ENCODE measurements at places on chromosomes 16 and 17. TPM values are rescaled to one million over a fixed set of nuclear protein-coding genes. Genes with fewer than 3 reads are reported as not detected.

GRCh38 chr17:35752471-35752870 is 568 bp downstream of the GAS2L2 start:
- no peak for DNase-seq

GRCh38 chr16:70757183-70757582 is 43.8 kb downstream of the VAC14 start:
- DNase-seq = no peak

DNA sequence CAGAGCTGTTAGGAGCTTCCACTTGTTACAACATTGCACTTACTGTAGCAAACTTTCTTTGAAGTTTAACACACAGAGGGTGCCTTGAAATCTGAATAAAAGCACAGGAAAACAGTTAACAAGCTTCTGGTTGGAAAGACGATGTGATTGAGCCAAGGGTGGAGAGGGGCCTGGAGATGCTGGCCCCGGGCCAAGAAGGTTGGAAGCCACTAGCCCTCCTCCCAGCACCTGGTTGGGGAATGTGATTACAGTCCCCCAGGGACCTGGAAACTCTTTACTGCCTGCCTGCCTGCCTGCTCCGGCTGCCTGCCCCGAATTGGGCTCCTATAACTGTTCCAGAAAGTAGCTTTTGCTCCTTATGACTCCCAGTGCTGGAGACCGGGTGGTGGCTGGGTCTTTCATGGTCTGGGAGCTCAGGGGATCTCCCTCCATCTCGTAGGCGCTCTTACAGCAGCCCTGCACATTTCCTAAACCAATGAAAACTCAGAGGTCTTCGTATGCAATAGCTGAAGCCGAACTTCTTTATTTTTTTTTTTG is 48.0 kb upstream of the ZFHX3 start:
- DNase-seq = no peak

DNA sequence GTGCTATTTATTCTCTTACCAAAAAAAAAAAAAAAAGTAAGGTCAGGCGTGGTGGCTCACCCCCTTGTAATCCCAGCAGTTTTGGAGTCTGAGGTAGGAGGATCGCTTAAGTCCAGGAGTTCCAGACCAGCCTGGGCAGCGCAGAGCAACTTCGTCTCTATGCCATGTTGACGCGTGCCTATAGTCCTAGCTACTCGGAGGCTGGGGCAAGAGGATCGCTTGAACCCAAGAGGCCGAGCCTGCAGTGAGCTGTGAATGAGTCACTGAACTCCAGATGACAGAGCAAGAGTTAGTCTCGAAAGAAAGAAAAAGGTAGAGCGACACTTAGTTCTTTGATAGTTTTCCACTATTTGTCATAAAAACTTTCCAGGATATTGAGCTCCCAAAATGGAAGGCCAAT is 1.4 kb upstream of the TENT4B start:
- no peak for DNase-seq

DNA sequence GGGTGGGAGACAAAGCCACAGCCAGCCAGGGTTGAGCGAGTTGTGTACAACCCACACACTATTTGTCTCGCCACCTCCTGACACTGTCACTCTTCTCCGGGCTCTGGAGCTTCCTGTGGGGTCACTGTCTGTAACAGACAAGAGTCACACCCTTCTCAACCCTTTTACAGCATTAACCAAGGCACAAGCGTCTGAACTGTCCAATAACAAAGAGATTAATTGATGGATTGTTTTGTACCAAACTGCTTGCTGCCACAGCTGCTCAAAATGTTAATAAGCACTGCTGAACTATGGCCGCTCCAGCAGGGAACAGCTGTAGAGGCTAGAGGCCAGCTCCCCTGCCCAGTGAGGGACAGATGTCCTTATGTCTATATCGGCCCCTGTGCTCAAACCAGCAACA is 25.2 kb upstream of the HYDIN start:
- no peak for DNase-seq

DNA sequence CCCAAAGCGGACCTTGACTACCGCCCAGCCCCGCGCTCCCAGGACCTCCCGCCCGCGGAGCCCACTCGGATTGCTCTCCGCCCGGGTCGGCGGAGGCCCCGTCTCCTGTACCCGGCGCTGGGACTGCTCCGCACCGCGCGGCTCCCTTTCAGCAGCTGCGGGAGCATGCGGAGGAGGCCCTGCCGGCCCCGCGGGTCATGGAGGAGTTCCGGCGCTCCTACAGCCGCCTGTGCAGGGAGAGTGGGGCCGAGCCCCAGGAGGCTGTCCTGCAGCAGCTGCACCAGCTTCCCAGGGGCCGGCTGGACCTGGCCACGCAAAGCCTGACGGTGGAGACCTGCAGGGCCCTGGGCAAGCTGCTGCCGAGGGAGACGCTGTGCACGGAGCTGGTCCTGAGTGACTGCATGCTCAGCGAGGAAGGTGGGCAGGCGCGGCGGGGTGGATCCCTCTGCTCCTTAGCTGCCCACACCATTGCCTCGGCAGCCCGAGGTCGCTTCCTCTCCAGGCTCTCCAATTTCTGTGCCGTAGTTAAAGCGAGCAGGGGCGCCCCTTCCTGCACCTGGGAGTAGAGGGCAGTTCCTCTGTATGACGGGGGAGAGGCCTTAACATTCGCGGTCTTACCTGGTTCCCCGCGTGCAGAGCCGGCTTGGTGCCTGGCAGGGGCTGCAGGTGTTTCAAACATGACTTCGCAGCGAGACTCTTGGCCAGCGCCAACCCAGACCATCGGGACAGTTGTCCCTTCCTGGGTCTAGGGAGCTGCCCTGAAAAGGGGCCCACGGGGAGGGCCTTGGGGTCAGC is 539 bp downstream of the LRRC45 start:
- DNase-seq = no peak

GRCh38 chr16:10521681-10522274 is 58.6 kb downstream of the EMP2 start:
- no peak for DNase-seq

The OR3A3 gene
- not detected for total RNA-seq

The CCL13 gene
- not detected for total RNA-seq

The HP gene
- not detected for total RNA-seq

The DDX19B gene
- 41.8 TPM for total RNA-seq
